T-helper 9 cell (primary cell): ENCODE measurements at places on chromosomes 4 and X.
A peak's percentile ranks its signal among the peaks of the same experiment; 100 is the strongest.

- peak; percentile 8 for DNase-seq
Measured at GRCh38 chrX:78997870-78998558, 52.8 kb downstream of the P2RY10 start.

DNA sequence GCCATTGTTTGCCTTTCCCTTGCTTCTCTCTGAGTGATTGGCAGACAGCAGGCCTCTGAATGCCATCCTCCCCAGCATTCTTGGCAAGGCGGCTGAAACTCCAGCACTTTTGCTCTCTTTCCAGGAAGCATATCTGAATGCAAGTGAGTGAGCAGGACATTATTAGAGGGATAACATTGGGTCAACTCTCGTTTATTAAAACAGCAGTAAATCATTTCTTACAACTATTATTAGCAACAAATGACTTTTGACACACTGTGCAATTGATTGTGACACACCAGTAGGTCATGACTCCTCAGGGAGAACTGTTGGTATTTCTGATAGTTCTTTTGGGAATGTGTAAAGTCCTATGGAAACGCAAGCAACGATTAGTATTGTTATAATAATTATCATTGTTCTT lies 103.8 kb downstream of the EFNB1 start:
- DNase-seq: no peak

- DNase-seq: no peak
Measured at GRCh38 chr4:142705820-142706219, 140.3 kb downstream of the INPP4B start.

- DNase-seq: no peak
Measured at GRCh38 chr4:72448231-72448630, 120.8 kb downstream of the ADAMTS3 start.

GRCh38 chrX:49176421-49177326 lies 5.0 kb downstream of the PLP2 start:
- DNase-seq: no peak

GRCh38 chrX:139933904-139934303 lies 1.1 kb upstream of the ATP11C start:
- no peak for DNase-seq

DNA sequence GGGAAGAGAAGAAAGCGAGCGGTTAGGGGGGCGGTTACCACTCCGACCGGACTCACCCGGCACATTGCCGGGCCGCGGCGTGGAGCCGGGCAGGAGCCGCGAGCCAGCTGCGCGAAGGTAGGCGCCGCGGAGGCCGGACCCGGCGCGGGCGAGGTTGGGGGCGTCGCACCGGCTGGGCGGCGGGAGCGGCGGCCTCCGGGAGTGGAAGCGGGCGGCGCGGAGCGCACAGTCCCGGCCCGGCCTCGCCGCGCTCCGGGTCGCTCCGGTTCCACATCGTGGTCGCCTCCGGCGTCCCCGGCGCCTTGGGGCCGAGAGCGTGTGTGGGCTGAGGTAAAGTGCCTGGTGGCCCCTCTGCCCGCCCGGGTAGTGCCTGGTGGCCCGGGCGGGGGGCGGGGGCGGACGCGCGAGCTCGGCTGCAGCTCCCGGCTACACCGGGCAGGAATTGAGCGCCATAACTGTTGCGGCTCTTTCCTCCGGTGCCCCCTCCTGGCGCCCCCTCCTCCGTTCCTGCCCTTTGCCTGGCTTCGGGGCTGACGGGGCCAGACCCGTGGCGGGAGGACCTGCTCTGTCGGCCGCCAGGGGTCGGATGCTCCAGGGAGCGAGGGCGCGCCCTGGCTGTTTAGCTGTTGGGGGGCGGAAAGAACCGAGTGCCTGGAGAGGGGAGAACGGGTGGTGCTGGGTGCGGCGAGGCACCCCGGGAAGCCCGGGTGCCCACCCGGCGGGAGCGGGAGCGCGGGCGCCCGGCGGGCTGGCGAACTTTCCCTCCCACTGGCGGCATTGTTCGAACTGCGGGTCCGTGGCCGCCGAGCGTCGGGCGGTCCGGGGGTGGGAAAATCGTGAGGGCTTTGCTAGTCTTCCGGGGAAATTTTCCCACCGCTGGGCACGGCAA lies 626 bp downstream of the JADE3 start:
- peak; percentile 21 for DNase-seq

- DNase-seq: no peak
Measured at GRCh38 chr4:152735396-152735859, 44.1 kb downstream of the TIGD4 start.

- no peak for DNase-seq
Measured at GRCh38 chrX:1465286-1466231, 12.8 kb upstream of the ASMTL start.
